ENCODE measurements at places on chromosomes 16 and 17.

DNA sequence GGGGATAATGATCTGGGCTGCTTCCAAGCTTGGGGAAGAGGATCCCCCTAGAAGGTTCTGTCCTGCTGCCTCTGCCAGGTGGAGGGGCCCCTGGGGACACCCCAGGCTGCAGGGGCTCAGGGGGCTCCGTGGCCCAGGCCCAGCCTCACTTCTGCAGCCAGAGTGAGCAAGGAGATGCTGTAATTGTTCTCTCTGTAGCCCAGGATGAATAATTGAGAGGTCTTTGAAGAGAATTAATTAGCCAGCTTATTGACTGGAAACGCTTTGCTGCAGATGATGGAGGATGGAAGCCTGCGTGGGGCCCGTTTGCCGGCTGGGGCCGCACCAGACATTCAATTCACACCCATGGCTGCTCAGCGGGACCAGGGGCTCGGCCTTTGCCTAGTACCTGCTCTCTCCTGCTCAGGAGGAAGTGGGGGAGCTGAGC, 38.5 kb downstream of the TMEM235 start:
- no peak for DNase-seq

- no peak for DNase-seq
These were observed 29.9 kb downstream of the PLCG2 start for GRCh38 chr16:81808933-81809480.

DNA sequence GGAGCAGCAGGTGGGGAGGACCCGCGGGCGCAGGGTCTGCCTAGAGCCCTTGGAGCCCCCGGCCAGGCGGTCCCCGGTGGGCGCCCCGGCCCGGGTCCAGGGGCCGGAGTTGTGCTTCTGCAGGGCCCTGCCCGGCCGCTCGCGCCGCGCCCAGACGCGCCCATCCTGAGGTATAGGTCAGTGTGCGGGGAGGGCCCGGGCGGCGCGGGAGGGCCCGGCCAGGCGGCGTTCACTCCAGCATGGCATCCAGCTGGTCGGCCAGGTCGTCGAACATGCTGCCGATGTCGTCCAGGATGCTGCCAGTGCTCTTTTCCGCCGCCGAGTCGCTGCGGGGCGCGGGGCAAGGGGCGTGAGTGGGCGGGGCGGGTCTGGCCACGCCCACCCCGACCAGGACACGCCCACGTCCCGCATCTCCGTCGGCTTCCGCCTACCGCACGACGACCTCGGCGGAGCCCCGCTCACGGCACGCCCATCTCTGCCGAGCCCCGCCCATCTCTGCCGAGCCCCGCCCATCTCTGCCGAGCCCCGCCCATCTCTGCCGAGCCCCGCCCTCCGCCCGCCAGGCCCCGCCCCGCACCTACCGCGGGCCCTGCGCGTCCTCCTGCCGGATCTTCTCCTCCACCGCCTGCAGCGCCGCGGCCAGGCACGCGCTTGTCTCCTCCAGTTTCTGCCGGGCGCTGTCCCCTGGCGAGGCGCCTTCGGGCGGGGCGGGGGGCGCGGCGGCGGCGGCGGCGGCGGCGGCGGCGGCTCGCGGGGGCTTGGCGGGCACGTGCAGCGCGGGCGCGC, 17.9 kb downstream of the CASKIN1 start:
- no peak for DNase-seq

GRCh38 chr16:29714396-29714795, 31.4 kb downstream of the C16orf54 start:
- DNase-seq, result no peak

DNA sequence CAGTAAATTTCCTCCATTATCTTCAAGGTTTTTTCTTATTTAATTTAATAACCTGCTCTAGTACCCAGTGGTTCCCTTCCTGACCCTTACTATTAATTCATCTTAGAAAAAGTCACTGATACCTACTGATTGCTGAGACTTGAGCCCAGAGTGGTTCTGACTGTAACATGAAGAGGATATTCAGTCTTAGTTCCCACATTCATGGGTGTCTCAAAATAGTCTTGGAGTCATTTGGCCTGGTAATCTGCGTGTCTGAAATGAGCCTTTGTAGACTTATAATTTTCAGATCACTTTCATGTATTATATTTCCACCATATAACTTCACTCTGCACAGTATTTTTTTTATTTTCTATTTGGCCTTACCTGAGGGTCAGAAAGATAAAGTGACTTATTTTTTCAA, 732.0 kb upstream of the KIF2B start:
- no peak for DNase-seq

DNA sequence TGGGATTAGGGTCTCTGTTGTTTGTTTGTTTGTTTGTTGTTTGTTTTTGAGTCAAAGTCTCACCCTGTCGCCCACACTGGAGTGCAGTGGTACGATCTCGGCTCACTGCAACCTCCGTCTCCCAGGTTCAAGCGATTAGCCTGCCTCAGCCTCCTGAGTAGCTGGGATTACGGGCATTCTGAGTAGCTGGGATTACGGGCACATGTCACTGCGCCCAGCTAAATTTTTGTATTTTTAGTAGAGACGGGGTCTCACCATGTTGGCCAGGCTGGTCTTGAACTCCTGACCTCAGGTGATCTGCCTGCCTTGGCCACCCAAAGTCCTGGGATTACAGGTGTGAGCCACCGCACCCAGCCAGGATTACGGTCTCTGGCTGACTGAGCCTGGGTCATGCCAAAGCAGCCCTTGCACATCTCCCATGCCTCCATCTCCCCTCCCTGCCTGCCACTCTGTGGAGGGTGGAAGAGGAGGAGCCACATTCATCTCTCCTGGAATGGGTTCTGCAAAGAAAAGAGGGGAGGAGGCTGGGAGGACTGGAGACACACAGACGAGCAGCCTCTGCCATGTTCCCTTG, 59.2 kb downstream of the BEAN1 start:
- no peak for DNase-seq

GRCh38 chr17:21263376-21263775, 10.2 kb upstream of the NATD1 start:
- DNase-seq, result peak; percentile 93

- DNase-seq, result peak; percentile 9
These were observed 60.1 kb downstream of the AIPL1 start for GRCh38 chr17:6374761-6375312.

DNA sequence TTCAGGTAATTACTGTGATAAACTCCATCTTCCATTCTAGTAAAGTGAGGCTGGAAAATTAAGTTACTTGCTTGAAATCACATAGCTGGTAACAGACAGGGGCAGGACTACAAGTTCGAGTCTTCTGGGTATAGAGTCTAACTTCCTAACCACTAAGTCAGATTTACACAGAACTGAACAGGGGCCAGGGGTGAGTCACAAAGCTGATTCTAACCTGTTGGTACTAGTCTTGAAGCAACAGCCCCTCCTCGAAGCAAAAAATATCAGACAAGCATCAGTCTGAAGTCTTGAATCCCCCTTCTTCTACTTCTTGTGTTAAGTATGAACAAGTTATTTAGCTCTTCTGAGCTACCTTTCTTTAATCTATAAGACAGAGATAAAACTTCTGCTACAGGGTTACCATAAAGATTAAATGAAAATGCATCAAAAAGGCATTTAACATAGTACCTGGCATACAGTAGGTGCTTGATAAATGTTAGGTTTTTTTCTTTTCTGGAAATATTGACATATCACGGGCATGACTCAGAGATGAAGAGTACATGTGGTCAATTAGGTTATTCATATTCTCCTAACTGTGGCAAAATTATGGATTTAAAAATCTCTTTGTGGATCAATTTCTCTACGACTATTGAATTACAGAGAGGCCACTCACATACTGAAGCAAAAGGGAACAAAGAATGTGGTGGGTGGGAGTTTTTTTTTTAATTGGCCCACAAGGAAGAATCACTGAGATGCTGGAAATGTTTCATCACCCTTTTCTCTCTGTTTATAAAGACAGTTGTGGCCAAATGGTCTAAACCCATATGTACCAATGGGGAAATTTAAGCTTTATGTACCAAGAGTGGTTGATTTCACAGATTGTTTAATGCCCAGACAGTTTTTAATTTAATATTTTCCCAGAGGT, 266.9 kb upstream of the DYNLRB2 start:
- no peak for DNase-seq

GRCh38 chr16:68371276-68371651, 60.4 kb downstream of the PRMT7 start:
- DNase-seq, result no peak

Measured in epithelial cell of proximal tubule (primary cell).